ENCODE measurements at places on chromosomes 1 and 21.

DNA sequence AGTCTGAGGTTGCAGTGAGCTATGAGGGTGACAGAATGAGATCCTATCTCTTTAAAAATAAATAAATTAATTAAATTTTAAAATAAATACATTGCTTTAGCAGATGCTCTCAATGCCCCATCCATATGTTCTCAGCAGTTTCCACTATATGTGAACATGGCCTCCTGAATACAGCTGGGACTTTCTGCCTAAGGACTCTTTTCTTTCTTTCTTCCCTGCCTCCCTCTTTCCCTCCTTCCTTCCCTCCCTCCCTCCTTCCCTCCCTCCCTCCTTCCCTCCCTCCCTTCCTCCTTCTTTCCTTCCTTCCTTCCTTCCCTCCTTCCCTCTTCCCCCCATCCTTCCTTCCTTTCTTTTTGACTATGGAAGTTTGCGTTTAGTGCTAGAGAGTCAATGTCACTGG lies 10.2 kb upstream of the GRIK1 start:
- DNase-seq = no peak

DNA sequence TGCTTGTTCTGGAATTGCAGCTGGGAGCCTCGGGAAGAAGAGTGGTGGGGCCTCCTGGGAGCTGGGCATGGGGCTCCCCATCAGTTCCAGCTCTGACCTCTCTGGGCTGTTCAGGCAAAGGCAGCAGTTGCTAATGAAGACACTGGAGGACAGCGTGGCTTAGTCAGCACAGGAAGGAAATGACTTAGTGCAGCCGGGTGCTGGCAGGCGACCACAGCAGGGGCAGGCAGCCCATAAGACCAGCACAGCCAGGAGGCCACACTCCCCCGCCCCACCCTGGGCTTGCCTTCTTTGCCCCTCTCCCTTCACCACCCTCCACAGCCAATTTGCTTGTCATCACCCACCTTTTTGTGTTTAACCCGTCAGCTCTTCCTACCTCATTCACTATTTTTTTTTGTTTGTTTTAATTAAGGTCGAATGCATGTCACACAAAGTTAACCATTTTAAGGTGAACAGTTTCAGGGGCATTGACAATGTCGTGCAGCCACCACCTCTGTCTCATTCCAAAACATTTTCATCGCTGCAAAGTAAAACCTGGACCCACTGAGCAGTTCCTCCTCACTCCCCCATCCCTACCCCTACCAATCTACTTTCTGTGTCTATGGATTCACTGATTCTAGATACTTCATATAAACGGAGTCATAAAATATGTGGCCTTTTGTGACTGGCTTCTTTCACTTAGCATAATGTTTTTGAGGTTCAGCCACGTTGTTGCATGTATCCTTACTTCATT lies 10.9 kb downstream of the OLIG2 start:
- no peak for DNase-seq

DNA sequence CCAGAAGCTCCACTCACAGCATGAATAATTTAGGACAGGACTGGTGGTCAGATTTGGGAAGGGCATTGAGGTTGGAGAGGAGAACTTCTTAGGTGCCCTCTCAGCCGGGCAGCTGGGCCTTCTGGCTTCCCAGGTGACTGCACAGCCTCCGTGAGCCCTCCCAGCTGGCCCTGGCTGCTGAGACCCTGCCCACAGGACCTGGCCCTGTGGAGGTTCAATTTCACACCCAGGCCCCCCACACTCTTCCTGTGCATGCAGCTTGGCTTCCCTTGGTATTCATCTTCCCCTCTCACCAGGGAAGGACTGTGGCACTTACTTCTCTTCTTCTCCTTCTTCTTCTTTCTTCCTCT lies 50.6 kb downstream of the NDUFS5 start:
- no peak for DNase-seq

GRCh38 chr1:34867415-34867814 lies 7.9 kb upstream of the SMIM12 start:
- no peak for DNase-seq

- DNase-seq = no peak
Observed at GRCh38 chr1:54549181-54549924, 1.3 kb downstream of the ACOT11 start.

DNA sequence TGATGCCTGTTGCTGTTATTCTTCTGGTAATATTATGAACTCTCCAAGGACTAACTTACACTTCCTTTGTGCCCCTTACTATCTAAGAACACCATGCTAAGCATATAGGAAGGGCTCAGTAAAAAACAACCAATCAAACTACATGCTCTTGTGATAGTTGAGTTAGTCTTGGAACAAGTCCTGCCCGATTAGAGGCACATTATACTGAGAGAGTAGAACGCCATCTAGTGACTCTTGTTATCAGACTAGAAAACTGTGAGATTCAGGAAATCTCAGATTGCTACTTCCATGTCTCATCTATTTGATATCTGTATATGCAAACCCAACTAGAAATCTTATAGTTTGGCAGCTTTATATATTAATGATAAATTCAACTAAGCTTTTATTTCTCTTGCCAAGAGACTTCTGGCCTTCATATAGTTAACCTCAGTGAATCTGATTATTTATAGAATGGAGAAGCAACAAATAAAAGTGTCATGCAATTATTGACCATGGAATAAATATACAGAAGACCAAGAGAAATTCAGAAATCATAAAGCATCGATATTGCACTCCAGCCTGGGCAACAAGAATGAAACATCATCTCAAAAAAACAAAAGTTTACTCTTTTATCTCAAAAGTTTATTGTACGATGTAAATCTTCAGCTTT lies 7.8 kb upstream of the SRRM1 start:
- peak; percentile 55 for DNase-seq

DNA sequence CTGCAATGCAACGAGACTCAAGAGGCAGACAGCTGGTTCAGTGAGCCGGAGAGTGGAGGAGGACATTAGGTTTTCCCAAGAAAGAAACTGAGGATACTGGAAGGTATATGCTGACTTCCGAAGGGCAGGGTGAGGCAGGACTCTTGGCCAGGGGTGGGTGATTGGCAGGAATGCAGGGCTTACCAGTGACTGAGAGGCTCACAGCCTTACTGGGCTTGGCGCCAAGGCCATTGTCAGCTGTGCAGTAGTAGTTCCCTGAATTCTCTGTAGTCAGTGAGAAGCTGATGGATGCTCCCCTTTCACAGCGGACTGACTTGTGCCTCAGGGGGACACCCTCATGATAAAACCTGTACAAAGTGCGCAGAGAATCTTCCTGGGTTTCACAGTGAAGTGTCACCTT lies 9.6 kb downstream of the FCRL5 start:
- DNase-seq = no peak

- no peak for DNase-seq
Observed at GRCh38 chr1:156502894-156503697, 2.5 kb upstream of the MEF2D start.

- no peak for DNase-seq
Observed at GRCh38 chr1:15198684-15199083, 45.1 kb downstream of the TMEM51 start.

DNA sequence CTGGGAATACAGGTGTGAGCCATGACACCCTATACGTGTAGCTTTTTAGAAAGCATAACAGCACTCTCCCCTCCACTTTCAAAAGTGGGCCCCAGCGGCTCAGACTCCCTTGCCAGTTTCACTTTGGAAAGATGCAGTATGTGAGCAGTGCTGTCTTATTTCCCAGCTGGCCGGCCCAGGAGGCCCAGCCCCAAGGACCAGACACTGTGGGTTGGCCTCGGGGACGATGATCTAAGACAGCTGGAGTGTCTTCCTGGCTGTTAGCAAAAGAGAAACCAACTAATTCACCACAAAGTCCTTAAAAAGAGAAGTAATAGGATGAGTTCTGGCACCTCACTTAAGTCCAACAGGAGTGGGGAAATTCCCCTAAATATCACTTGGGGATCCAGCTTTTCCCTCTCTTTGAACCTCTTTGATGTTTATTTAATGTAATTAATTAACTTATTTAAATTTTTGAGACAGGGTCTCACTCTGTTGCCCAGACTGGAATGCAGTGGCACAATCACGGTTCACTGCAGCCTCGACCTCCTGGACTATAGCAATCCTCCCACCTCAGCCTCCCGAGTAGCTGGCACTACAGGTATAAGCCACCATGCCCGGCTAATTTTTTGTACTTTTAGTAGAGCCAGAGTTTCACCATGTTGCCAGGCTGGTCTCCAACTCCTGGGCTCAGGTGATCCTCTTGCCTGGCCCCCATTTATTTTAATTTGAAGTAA lies 17.6 kb upstream of the CLIC4 start:
- no peak for DNase-seq

GRCh38 chr1:1089731-1090423 lies 15.8 kb upstream of the RNF223 start:
- DNase-seq = no peak

GRCh38 chr1:162872981-162873380 lies 12.0 kb upstream of the CCDC190 start:
- no peak for DNase-seq

DNA sequence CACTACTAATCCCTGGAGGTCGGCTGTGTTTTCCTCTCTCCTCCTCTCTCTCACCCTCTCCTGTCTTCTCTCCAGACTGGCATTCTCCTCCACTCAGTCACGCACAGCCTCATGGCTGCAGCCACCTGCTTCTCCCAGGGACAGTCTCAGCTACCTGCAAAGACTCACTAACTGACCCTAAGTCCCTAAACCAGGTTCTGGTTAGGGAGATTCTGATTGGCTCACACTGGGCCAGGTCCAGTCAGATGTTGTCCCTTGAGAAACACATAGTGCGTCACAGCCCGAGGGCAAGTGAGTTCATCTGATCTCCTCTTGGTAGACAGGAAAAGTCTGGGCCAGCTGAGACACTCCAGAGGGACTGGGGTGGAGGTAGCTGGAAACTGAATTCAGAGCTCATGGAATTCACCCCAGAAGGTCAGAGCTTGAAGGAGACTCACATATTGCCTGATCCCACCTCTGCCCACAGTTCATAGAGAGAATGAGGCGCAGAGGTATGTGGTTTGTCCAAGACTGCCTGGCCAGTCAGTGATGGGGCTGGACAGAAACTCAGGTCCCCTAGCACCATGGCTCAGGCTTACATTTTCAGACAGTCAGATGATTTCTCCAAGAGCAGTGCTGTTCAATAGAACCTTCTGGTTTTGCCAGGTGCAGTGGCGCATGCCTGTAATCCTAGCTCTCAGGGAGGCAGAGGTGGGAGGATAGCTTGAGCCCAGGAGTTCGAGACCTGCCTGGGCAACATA lies 40.4 kb upstream of the RPL11 start:
- no peak for DNase-seq

GRCh38 chr1:57874418-57874877 lies 450.6 kb upstream of the DAB1 start:
- no peak for DNase-seq

- no peak for DNase-seq
Observed at GRCh38 chr1:178500936-178501554, 4.3 kb upstream of the CLEC20A start.

- DNase-seq = no peak
Observed at GRCh38 chr1:157976888-157977287, 16.6 kb upstream of the KIRREL1 start.

- no peak for DNase-seq
Observed at GRCh38 chr1:87973896-87974295, 645.2 kb downstream of the LMO4 start.

DNA sequence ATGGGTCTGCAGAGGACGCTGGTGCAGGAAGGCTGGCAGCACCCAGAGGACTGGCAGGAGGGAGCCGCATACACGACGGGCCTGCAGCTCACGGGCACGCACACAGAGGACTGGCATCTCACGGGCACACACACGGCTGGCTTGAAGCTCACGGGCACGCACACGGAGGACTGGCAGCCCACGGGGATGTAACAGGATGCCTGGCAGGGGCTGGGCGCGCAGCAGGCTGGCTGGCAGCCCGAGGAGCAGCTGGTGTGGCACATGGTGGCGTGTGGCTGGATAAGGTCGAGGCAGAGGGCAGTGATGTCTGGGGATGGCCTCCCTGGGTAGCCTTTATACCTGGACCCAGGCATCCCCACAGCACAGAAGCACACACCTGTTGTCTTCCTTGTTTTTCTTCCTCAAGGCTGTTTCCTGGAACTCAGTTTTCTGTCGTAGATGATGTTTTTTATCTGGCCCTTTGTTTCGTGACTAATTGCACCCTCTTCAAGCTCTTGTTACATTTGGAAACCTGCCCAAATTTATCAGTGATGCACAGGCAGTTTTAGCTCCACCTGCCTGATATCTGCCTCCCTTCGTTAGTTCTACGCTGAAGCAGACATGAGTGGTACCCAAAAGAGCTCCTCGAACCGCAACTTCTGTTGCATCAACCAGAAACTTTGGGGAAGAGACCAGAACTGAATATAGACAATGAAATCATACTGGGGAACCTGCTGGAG lies at the start of gene KRTAP12-1:
TSS of gene KRTAP12-1 (minus strand) at position 303 of the 719 bp plus-strand sequence. CDS start at position 263, 40 bp downstream.
- DNase-seq = peak; percentile 77

GRCh38 chr1:225422031-225422605 lies 5.7 kb downstream of the LBR start:
- no peak for DNase-seq

- DNase-seq = no peak
Observed at GRCh38 chr1:158506369-158506987, 34.5 kb downstream of the OR10R2 start.

DNA sequence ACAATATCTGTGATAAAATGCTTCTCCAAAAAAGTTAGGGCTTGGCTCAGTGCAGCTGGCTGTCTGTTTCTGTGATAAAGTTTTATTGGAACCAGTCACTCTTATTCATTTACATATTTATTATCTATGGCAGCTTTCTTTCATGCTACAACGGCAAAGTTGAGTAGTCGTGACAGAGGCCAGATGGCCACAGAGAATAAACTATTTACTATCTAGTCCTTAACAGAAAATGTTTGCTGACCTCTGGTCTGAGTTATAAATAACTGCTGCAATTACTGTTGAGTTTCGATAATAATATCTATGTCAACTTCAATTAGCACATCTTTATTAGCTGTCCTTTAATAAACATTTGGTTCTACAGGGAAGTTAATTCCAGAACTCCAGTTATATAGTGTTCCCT lies 180.2 kb upstream of the RUNX1 start:
- no peak for DNase-seq

DNA sequence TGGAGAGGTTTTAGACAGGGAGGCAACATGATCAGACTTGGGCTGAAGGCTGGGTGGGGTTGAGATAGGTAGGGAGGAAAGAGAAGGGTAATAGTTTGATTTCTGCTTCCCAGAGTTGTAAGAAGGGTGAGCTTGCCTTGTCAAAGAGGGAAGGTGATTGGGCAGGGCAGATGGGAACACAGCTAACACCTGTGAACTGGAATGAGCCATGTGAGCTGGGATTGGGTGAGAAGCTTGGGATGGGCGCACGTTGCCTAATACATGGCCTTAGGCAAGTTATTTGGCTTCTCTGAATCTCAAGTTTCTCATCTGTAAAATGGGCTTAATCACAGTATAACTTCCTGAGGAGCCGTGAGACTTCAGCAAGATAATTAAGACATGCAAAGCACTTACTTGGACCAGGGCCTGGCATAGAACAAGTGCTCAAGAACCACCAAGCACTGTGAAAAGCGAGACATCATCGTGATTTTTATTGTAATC lies 33.8 kb upstream of the ID3 start:
- DNase-seq = no peak

- DNase-seq = no peak
Observed at GRCh38 chr1:31793086-31793485, 22.7 kb downstream of the SPOCD1 start.
